ENCODE measurements at places on chromosomes 4 and X. TPM values are rescaled to one million over a fixed set of nuclear protein-coding genes. Genes with fewer than 3 reads are reported as not detected.

BBS12 gene
- 7.8 TPM for polyA plus RNA-seq

CT83 gene
- polyA plus RNA-seq: not detected

GATA1 gene
- polyA plus RNA-seq: 0.76 TPM

DNA sequence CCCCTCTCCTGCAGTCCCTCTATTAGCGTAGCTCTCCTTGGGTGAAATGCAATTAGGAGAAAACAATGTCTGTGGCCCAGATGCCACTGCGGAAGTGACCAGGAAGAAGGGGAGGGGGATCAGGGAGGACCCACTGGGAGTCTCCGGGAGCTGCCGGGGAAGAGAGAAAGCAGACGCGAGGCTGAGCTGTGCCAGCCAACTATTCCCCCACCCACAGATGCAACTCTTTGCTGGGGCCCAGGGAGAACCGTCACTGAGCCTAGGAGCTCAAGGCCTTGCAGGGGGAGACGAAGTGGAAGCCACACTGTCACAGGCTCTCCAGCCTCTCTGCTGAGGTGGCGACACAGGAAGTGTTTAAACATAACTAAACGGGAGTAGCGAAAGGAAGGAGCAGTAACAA lies 149.2 kb downstream of the BCOR start:
- DNase-seq: no peak

DNA sequence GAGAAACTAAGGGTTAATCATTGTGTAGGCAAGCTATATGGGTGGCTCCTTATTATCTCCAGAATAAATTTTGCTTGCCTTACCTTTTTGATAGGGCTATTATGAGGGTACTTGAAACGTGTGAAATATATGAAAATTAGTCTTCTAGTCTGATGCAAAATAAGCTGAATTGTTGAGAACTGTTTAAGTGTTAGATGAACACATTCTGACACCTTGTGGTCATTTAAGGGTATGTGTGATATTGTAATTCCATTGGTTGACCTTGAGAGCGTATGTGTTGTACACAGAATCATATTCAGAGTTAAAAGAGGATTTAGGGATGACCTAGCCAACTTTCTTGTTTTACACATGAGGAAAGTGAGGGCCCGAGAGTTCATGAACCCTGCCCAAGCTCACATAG lies 44.6 kb upstream of the LINC00632 start:
- DNase-seq: no peak

DNA sequence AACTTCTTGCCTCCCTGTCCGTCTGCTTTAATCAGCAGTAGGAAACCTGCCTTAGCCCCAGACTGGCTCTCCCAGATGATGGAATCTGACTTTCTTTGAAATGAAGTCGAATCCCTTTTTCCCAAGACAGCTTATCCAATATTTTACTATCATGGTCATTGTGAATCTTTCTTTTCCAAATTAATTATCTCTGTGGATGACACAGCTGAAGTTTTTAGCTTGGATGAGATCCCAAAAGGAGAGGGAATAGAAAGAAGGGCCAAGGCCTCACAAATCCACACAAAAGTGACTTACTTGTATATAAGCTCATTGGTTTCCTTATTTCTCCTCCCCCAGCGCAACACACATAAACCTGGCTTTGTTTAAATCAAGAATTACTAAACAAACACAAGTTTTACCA lies 100.6 kb downstream of the RASL11B start:
- DNase-seq: no peak

- DNase-seq: no peak
Observed at GRCh38 chr4:130306566-130306965, 1210.6 kb downstream of the C4orf33 start.

- no peak for DNase-seq
Observed at GRCh38 chrX:114047558-114047957, 536.3 kb upstream of the HTR2C start.

- DNase-seq: peak; percentile 35
Observed at GRCh38 chr4:155705664-155706063, 39.0 kb downstream of the GUCY1A1 start.

DNA sequence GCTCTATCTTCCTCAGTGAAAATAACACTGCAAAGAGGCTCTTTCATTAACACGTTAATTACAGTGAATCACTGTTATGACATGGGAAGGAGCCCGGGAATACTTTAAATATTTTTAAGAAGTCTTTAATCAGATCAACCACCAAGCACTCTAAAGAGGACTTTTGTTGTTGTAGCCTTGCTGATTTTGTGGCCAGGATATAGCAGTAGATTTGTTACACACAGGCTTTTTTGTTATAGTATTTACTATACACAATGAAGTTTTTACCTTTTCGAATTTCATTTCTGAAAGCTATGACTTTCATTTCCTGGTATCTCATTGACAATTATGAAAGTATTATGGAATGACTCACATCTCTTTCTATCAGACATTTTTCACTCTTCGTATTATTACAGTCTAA lies 20.3 kb downstream of the FGF13 start:
- DNase-seq: no peak

Data from large intestine (tissue), 12 donors.